ENCODE measurements at places on chromosomes 2 and 18.

GRCh38 chr18:79405781-79406575 is 10.2 kb downstream of the NFATC1 start:
- no peak for DNase-seq

DNA sequence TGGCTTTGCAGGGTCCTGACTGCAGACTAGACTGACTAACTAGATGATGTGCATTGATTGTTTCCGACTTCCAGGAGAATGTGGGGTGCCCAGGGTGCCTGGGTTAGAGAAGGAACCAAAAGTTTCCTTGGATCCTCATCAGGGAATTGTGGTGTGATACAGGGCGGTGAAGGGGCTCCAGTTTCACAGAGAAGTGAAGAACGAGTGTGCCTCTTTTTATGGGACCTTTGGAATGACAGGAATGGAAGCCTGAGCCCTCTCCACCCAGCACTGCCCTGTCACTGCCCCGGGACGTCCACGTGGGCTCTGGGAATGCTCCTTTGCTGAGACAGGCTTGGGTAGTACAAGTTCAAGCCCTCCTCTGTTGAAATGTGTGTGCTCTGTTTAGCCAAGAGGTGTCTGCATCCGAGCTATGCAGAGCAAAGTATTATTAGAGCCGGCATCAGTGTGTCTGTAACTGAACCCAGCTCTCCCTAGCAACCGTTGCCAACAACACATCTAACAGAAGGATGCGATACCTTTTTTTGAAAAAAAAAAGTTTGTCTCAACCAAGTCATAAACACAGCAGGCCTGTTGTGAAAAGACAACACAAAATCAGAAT is 183.6 kb downstream of the SMAD7 start:
- DNase-seq, result no peak

DNA sequence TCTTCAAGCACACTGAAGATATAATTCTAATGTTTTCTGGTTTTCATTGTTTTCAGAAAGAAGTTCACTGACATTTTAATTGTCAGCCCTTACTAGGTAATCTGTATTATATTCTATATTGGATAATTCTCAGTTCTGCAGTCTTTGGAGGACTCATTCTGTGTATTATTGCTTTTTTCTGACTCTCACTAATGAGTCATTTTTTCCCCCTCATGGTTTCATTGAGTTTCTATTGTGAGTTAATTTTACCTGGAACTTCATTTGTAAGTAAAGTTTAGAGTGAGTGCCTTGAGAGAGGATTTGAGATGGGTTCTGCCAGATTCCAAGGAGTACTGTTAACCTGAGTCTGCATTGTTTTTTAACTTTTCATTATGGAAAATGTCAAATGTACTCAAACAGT is 90.4 kb upstream of the LYPD1 start:
- DNase-seq, result no peak

DNA sequence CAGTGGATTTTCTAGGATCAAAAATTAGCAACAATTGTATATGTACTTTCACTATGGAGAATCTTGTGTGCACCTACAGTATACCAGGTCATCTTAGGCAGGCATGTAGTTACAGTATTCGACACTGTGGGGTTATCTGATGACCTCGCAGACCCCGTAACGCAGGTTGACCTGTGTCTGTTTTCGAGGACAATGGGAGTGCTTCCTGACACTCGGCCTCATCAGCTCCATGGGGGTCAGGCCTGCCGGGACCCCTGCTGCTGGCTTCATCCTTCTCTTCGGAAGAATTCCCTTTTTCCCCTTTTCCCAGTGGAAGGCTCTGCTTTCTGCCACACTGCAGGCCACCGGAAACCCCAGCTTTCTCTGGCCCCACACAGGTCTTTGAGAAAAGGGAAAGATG is 102.8 kb upstream of the TMEM18 start:
- no peak for DNase-seq

- DNase-seq, result no peak
Measured at GRCh38 chr2:73292906-73293533, 328 bp downstream of the EGR4 start.

- no peak for DNase-seq
Measured at GRCh38 chr2:229160180-229160579, 110.9 kb downstream of the PID1 start.

GRCh38 chr2:98300141-98300874 is 45.9 kb upstream of the CNGA3 start:
- DNase-seq, result no peak

All from NCI-H1105 treated with DMSO at 0.1 percent for 48 hours (cell line).